Chondrocyte (in vitro differentiated cells): ENCODE measurements at places on chromosomes 16 and 17.

- DNase-seq, result no peak
These were observed 186.7 kb downstream of the RPTOR start for GRCh38 chr17:80731323-80731722.

DNA sequence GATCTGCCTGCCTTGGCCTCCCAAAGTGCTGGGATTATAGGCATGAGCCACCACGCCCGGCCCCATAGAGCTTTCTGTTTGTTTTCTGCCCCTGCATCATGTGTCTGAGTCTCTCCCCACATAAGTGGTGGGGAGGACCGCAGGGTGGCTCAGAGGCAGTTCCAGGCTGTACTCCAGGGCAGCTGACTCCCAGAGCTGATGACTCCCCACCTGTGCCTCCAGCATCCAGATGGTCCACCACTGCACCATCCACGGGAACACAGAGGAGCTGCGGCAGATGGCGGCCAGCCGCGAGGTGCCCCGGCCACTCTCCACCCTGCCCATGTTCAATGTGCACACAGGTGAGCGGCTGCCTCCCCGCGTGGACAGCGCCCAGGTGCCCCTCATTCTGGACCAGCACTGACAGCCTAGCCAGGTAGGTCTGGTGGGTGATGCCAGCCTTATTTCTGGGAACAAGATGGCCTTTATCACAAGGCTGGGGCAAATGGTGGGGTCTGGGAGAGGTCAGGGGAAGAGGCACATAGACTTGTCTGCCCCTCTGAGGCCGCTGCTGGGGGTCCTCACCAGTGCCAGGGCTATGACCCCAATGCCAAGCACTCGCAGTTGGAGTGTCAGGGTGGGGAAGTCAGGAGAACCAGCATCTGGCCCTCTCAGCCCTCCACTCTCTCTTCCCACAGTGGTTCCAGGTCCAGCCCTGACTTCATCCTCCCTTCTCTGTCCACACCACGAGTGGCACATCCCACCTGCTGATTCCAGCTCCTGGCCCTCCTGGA is 9.4 kb downstream of the SGCA start:
- no peak for DNase-seq

- DNase-seq, result no peak
These were observed 8.3 kb upstream of the AXIN1 start for GRCh38 chr16:360698-361336.

- DNase-seq, result no peak
These were observed 12.2 kb upstream of the CBX4 start for GRCh38 chr17:79851461-79851817.

DNA sequence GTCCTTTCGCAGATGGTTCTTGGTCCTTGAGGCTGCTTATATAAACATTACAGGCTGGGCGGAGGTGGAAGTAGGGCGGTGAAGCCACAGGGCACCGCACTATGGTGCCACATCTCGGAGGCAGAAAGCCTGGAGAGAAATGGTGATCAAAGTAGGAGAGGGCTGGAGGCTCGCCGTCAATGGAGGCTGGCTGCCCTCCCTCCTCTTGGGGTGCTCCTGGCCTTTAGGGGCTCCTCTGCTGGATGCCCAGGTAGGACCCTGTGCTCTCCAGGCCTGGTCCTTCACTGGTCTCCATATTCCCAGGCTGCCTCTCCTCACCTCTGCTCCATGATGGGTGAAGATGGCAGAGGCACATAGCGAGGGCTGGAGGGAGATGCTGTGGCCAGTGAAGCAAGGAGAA is 2.1 kb upstream of the TLCD2 start:
- DNase-seq, result no peak

DNA sequence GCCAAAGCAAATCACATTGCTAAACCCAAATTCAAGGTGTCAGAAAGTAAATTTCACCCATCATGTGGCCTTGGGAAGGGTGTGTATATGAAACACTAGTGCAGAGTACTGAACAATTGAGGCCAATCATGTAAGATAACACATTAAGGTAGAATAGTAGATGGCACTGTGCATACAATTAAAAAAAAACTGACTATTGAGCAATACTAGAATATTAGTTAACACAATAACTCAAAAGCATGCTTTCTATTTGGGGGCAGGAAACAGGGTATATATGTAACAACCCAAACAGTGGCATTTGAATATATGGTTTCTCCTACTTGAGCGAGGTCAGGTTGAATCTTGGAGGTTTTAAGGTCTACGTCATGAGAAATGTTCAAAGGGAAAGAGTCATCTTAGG is 63.0 kb upstream of the DYNLRB2 start:
- DNase-seq, result no peak

GRCh38 chr16:73480381-73480780 is 432.5 kb upstream of the ZFHX3 start:
- no peak for DNase-seq

DNA sequence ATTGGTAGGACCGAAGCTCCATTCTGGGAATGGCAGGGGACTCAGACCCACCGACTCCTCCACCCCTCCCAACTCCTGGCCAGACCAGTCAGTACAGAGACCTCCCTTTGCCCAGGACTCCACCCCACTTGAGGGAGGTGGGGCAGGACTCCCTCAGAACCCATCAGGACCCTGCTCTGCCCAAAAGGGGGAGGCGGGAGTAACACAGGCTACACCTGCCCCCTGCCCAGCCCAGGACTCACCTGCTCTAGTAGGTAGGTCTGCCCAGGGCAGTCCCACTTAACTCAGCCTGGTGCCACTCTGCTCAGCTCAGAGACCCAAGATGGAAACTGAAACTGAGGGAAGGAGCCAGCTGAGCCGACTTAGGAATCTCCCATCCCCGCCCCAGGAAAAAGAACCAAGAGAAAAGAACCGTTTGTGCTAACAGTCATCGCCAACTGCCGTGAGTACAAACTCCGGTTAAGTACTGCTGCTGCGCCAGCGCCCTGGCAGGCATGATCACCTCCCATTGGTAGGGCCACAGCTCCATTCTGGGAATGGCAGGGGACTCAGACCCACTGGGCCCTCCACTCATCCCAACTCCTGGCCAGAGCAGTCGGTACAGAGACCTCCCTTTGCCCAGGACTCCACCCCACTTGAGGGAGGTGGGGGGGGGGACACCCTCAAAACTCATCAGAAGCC is 503 bp downstream of the DHX58 start:
- no peak for DNase-seq

GRCh38 chr17:16419074-16419928 is 3.9 kb downstream of the TRPV2 start:
- no peak for DNase-seq

GRCh38 chr16:64410306-64410705 is 711.6 kb downstream of the CDH11 start:
- DNase-seq, result no peak
